Cerebellum (tissue), 4 donors: ENCODE measurements at places on chromosomes 5 and 9. TPM values are rescaled to one million over a fixed set of nuclear protein-coding genes. Genes with fewer than 3 reads are reported as not detected.
A peak's percentile ranks its signal among the peaks of the same experiment; 100 is the strongest.

DNA sequence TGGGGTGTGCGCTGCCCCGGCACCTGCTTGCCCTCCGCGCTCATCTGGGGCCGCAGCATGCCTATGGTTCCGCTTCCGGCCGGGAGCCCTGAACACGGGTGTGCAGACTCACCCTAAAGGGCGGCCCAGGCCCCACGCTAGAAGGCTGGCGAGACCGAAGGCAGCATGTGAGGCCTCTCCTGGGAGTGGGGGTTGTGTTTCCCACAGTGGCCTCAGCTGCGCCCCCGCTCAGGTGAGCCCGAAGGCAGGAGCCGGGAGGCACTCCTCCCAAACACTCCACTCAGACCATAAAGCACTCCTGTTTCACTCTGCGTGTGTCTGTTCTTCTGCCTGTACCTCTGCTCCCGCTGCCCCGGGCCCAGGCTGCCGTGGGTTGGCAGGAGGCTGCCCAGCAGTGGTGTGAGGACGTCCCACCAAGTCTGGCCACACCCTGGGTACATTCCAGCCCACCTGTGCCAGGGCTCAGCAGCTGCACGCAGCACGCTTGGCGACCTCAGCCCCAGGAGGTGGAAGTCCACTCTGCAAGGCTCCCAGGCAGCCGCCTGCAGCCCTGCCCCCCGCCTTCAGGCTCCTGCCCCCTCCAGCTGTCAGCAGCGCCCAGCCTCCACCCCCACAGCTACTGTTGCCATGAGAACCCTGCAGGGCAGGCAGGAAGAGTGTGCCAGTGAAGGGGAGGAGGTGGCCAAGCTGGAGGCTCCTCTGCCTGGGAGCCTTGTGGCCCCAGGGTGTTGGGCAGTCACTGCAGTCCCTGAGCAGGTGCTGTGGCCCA, 1.2 kb upstream of the AJM1 start:
- no peak for DNase-seq

DNA sequence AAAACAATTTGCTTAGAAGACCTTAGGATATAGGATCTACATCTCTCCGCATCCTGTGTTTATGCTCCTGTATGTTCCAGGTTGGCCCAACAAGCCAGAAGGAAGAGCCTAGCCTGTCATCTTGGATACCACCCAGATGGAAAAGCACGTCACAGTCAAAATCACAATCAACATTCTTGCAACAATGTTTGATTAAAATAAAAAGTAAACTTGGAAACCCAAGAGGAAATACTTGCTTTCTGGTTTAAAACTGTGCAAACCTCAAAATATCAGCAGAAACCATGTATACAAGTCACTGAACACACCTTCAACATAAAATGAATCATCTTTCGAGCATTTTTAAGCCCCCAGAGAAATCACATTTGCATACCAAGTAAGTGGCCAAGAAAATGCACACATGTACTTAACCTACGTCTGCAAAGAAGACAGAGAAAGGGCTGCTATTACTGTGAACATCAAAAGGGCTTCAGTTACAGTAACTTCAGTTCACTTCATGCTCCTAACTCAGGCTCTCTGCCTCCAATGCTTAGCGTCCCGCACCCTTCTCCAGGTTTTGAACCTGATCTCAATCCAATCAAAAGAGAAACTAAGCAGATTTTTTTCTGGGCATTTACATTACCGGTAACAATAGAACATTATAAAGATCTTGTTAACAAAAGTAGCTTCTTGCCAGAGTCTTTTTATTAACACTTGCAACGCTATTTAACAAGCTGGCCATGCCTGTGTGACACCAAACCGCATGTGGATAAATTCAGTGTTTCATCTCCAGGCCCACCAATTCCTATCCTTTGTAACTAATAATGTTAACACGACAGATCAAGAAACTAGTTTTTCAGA, 1.3 kb downstream of the ENC1 start:
- no peak for DNase-seq

GRCh38 chr5:139733698-139734538, 61.7 kb upstream of the PSD2 start:
- DNase-seq = no peak

GRCh38 chr5:41219658-41220269, 6.4 kb upstream of the C6 start:
- DNase-seq = no peak

- DNase-seq = no peak
These were observed 88.3 kb downstream of the GIN1 start for GRCh38 chr5:103031607-103032006.

- DNase-seq = peak; percentile 87
These were observed 60.2 kb upstream of the TBC1D2 start for GRCh38 chr9:98315551-98316060.

GABRA6 gene
- 4.4 TPM for total RNA-seq
